ENCODE measurements at places on chromosomes 2 and 18.

DNA sequence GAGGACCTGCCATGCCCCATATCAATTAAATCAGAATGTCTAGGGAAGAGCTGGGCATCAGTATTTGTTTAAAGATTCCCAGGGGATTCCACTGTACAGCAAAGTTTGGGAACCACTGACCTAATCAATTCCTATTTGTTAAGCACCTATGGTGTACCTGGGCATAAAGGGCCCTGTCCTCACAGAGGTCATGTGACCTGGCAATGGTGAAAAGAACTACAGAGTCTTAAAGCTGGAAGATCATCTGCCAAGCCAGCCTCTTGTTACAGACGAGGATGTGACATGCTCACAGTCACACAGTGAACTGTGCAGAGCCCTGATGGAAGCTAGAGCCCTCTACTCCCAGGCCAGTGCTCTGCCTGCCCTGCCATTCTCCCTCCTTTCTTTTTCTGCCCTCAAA is 23.3 kb downstream of the SLC14A2 start:
- DNase-seq, result no peak

GRCh38 chr18:70047931-70048603 is 100.4 kb upstream of the CD226 start:
- no peak for DNase-seq

GRCh38 chr2:117661619-117662018 is 152.9 kb upstream of the DDX18 start:
- no peak for DNase-seq

DNA sequence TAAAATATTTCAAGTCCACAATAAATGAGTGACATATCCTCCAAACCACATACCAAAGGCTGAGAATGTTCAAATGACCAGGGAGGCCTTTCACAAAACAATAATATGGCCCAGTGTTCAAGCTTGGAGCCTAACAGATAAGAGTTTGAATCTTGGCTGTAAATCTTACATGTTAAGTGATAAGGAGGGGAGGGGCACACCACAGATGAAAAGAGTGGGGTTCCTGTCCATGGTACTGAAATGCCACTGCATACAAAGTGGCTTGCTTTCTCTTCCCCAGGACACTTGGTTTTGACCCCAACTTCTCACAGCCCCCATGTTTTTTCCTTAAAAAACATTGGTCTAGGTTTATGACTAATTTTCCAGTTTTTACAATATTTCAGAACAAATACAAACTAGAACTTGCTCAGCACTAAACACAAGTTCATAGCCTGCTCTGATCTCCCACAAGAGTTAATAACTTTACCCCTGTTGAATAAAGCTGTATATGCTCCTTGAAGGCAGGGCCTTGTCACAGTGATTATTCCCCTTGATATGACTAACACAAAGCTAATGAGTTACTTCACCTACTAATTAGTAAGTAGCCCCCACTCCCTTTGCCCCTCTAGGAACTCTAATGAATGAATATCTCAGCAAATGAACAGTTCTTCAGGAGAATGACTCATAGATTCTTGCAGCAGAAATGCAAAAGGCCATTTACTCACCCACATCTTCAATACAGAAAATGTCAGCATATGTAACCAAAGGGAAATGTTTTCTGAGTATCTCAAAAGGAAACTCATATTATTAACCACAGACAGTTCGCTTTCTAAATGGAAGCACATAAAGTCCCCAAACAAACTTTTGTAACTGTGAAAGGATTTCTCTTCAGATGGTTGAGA is 142.2 kb downstream of the SATB2 start:
- no peak for DNase-seq

DNA sequence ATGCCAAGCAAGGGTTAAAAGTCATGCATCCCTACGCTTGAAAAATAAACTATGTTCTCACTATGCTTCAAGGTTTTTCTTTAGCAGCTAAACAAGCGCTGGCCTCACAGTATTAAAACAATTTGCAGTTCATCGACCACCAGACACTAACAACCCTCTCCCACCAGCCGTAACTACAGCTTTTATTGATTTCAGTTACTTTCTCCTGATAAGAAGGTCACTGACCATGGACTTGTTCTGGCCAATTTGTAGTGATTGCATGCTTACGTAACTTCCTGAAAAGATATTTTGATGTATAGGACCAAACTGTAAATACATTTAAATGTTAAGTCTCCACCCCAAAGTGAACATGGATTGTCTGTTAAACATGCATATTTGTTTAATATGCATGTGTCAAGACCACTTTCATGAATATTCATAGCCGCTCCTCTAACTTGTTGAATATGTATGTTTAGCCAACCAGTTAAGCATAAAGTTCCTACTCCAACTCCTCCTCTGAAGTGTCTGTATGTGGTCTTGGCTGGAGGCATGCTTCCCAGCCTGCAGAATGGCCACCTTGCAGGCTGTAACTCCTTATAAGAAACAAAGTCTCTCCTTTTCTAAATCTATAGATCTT is 1.7 kb upstream of the THOC1 start:
- DNase-seq, result no peak

GRCh38 chr2:167844714-167845530 is 402.5 kb downstream of the STK39 start:
- DNase-seq, result peak; percentile 73

DNA sequence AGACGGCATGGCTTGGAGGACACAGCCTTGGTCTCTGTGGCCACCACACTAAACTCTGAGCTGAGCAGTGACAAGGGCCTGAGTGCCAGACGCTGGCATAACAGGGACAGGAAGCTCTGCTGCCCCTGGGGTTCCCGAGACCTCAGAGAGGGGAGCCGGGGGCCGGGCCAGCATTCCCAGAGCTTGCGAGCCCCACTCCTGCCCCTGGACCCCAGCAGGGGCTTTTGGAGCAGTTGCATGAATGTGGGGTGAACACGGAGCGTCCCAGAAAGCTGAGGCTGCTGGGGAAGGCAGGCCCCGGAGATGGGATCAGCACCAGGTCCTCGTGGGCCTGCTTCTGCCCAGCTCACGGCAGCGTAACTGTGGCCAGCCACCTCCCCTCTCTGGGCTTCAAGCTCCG is 7.6 kb upstream of the ERFE start:
- DNase-seq, result no peak

Measured in NCI-H2029 (cell line).